ENCODE measurements at places on chromosomes 1 and 21.
A peak's percentile ranks its signal among the peaks of the same experiment; 100 is the strongest.

DNA sequence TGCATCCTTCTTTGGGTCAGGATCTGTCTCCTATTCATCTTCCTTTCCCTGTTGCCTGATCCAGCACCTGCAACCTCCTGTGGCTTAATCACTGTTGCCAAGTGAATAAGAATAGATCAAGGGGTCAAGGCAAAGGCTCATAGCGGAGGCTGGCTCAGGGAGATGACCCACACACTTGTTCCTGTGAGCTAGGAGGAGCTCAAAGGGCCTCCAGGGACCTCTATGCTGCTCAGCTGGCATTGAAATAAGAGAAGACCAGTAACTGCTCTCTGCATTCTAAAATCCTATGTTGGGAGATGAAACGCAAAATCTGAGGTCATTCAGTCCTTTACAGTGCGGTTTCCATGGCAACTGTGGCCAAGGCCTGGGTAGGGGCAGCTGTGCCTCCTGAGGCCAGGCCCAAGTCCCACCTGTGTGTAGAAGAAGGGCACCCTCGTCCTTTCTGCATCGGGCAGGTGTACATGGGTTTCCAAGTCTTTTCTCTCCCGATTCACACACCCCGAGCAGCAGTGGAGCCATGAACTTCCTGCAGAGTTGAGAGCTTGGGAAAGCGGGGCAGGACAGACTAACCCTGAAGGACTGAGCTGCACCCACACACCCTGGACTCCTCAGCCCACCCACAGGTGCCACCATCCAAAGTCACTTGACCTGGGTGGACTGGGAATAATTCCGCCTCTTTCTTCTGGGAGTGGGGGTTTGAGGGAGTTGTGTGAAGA is 27.8 kb upstream of the STUM start:
- no peak for DNase-seq

DNA sequence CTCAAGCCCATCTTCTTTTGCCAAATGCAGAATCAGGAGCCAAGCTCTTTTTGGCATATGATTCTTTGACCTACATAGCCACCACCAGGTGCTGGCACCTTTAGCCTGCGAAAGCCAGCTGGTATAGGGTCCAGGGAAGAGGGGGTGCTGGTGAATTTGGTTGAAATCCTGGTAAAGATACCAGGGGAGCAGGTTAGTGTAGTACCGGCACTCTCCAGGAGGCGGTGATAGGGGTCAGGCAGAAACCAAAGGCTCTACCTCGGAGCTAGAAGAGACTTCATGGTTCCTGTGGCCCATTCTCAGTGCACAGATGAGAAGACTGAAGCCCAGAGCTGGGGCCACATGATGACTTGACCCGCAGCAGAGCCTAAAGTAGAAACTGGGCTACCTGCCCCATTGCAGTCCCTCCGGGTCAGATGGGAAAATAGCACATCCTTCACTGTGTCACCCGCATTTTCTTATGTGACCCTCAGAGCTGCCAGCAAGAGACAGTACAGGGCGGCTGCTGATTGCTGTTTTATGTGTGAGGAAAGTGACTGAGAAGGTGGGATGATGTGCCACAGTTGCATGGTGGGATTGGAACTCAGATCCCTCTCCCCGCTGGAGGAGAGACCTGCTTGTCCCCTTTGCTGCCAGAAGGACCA is 36.0 kb upstream of the IL19 start:
- peak; percentile 9 for DNase-seq

DNA sequence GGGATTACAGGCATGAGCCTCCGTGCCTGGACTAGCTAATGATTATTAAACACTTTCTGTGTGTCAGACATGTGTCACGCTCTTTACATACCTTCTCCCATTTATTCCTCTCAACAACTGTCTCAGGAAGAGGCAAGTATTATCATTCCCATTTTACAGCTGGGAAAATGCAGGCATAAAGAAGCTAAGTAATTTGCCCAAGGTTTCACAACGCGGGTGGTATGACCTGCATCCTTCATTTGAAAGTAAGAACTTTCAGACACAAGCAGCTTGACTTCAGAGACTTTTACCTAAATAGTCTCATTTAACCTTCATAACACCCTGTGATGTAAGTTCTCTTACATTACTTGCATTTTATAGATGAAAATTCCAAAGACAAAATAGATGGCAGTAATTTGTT is 1.0 kb upstream of the ZSCAN20 start:
- no peak for DNase-seq

GRCh38 chr1:187070076-187070475 is 241.3 kb downstream of the PLA2G4A start:
- DNase-seq = no peak

- no peak for DNase-seq
Observed at GRCh38 chr1:62500210-62500609, 63.4 kb downstream of the USP1 start.

DNA sequence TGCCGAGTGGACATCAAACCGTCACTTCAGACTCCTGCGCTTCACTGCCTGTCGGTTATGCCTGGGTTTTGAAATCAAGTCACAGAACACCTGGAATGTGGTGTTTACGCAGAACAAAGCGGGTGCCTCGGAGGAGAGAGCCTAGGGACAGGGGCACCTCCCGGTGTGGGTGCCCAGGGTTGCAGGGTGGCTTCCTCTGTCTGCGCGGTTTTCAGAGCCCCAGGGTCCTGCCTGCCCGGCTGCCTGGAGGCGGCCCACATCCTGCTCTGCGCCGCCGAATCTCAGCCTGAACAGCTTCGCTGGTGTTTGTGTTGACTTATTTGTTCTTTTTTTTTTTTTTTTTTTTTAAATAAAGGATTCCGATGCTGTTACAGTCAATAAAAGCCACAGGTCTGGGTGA is 113.5 kb upstream of the COL6A1 start:
- no peak for DNase-seq

GRCh38 chr1:25704267-25704691 is 87.7 kb downstream of the MAN1C1 start:
- DNase-seq = no peak

DNA sequence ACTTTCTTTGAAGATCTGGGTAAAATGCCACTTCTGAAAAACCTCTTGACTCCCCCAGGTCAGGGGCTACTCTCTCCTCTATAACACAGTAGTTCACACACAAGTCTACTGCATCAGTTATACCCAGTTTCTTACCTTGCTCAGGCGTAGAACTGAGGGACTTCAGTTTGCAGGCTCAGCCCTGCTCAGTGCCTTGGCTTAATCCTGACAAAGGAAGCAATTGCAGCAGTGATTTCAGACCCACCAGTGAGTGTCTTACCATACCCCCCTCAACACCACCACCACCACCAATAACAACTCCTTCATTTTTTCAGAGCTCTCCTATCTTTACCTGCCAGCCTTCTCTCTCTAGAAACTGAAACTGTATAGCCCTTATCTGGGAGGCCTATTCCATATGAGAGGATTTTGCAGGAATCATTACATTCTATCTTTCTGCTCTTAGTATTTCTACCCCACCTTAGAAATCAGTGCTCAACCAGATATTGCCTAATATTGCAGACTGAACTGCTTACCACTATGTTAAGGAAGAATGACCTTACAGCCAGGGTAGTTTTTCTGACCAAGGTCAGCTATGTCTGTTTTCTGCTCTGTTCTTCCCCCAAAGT is 105.5 kb upstream of the S1PR1 start:
- no peak for DNase-seq

DNA sequence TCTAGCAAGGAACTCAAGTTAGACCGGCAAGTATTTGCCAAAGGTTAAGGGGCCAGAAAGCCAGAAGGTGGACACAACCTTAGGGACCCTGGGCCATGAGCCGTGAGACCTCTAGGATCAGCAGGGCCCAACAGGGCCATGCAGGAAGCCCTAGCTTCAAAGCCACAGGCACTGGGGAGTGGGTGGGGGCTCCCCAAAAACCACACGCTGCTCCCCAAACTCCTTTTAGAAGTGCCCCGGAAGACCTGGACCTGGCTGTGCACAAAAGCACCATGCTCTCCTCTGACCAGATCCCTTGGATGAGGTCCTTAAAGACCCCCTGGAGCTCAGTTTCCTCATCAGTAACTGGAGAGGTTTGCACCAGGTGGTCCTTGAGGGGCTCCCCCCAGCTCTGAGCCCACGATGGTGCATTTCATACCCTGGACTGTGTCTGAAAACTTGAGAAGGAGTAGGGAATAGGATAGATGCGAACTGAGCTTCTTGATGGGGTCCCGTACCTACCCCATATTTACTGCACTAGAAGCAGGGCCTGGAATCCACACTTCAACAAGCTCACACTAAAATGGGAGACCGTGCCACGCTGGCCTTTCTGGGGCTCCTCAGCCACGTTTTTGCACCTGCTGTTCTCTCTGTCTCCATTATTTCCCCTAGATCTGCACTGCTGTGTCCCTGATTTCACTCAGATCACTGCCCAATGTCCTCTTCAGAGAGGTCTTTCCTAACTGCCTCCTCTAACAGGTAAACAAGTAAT is 40.6 kb upstream of the LBR start:
- DNase-seq = no peak

DNA sequence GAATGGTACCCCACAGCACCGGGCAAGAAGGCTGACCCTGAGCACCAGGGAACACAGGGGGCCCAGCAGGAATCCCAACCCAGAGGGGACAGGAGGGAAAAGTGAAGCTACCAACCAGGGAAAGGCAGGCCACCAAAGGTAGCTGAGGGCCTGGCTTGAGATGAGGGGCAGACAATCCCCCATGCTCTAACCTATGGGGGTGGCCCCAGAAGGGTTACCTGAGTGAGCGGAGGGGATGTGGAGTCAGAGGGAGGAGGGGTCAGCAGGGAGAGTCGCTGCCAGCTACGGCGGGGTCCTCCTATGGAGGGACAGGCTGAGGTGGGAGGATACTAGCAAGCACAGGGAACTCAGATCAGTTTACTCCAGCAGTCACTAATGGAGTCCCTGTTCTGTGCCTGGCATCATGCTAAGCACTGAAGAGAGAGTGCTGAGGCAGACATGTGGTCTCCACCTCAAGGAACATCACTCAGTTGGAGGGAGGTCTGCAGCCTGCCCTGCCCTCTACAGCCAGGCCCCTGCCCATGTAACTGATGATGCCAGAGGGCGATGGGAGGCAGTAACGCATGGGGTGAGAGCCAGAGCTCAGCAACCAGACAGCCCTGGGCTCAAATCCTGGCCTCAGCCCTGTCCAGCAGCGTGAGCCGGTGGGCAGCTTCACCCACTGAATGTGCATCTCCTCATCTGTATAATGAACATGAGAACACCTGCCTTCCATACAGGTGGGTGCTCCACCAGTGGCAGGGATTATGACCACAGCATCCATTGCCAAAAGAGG is 21.3 kb downstream of the CYB5RL start:
- DNase-seq = no peak

DNA sequence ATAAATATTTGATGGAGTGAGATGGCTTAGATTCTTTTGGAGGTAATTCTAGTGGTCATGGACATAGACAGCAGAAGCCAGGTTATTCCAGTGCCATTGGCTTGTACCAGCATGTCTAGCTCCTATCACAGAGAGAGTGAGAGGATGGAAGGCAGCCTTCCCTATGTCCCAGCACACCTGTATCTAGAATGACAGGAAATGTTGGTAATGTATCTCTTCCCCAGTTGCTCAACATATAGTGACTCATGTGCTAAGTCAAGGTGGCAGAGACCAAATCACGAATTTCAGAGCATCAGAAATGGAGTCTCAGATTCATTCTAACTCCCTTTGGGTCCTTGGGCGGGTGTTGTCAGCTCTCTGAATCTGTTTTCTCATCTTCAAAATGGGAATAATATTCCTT is 28.4 kb downstream of the METTL13 start:
- no peak for DNase-seq

DNA sequence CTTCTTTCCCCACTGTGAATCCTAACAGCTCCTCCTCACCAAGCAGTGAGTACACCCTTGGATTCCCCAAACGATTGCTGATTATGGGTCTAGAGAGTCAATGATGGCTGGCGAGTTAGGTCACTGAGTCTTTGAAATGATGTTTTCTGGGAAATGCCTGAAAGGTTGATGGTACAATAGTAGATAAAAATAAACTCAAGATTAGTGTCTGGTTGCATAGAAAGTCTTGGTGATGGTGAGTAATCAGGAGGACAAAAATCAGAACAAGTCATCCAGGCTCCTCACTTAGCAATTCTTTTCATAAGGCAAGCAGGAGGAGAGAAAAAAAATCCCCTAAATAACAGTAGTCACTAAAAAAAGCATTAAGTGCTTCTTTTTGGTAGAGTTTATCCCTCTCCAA is 22.6 kb downstream of the HLX start:
- no peak for DNase-seq

GRCh38 chr1:208933984-208934525 is 649.5 kb upstream of the CAMK1G start:
- DNase-seq = no peak

DNA sequence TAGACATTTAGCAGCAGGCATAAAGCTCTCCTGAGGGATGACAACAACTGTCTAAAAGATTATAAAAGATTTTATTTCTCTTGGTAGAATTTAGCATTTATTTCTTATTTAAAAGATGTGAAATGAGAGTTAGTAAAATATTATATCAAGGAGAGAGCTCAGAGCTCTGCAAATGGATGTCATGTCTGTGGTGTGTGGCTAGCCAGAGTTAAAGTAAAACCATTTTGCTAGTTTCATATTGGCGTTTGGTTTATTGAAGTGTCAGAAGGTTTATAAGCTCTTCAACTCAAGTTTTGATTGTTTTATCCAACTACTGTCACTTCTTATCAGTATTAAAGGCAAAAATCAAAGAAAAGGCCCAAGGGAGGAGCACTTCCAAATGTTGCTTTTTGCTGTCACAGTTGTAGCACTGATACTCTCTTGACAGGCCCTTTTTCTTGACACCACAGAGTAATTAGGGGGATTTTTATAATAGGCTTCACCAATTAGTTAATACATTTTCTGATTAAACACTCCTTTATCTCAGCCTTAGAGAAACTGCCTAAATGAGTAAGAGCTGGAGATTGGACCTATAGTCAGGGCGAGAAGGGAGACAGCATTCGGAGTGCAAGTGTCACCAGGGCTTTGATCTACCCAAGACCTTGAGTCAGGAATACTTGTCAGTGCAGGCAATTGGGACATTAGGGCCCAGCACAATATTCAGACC is 233.9 kb downstream of the PTBP2 start:
- DNase-seq = no peak

DNA sequence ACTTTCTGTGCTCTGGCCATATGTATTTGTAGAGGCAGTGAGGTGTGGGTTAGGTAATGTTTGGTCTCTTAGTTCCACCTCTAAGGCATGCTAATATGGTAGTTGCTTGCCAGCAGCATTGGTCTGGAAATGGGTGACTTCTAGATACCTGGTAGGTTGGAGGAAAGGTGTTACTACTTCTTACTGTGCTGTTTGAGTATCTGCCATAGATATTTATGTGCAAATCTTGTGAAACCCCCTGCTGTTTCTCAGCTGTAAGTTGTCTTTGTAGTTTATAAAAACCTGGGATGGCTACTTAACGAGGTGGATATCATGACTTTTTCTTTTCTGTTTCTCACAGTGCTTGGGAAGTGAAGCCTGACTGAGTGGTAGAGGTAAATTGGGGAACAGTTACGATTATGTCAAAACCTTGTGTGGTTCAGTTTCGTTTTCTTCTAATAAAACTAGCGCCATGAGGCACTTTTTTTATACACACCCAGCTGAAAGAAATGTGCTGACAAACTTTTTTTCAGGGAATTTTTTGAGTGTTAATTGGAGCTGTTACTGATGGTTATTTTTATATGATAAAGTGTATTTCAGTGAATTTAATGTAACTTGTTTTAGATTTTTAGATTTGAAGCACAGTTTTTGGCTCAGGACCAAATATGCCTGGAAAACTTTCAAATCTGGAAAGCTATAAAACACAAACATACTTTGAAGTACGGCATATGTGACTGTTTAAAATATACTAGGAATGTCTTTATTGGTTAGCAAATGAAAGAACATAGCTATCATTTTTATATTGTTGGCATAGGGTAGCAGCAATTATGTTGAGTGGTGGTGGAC is 42.1 kb downstream of the CAMSAP2 start:
- DNase-seq = no peak

- DNase-seq = no peak
Observed at GRCh38 chr1:50620680-50621329, 197.6 kb upstream of the DMRTA2 start.
